Stimulated activated CD8-positive, alpha-beta memory T cell treated with anti-CD3 and anti-CD28 coated beads, Interleukin-7, amount 100 ng/mL, for 4 hours (primary cell): ENCODE measurements at places on chromosomes 13 and 19.

DNA sequence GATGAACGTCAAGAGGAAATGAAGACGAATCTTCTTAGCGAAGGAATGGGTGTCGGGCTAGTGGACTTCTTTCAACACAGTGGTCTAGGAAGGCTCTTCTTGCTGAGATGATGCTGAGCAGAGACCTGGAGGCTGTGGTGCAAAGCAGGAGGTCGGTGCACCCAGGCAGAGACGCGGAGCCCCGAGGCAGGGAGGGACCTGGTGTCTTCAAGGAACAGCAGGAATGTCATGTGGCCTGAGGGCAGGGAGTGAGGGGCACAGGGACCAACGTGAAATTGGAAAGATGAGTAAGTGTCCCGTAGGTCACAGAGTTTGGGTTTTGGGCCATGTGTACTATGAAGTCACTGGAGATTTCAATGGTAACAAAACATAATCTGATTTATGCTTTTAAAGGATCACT lies 11.4 kb upstream of the CDC42EP5 start:
- no peak for DNase-seq

GRCh38 chr19:57830071-57830602 lies at the start of gene ZNF587B:
TSS of gene ZNF587B (plus strand) at chr19:57830299. CDS start at chr19:57830529, 230 bp downstream.
- no peak for DNase-seq

DNA sequence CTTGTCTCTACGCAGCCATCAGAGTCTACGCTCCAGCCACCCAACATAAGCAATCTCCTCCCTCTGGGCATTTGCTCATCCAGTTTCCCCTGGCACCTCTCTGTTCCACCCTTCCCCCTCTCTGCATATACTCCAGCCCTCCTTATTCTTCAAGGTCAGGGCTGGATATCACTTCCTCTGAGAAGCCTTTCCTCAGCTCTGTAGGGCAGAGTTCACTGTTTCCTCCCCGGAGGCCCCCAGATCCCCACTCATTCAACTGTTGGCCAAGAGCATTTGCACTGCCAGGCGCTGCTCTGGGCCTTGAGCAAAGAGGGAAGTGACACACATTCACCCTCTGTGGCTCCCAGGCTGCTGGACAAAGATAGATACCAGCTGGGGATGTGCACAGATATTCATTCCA lies 3.3 kb downstream of the FCGRT start:
- no peak for DNase-seq

DNA sequence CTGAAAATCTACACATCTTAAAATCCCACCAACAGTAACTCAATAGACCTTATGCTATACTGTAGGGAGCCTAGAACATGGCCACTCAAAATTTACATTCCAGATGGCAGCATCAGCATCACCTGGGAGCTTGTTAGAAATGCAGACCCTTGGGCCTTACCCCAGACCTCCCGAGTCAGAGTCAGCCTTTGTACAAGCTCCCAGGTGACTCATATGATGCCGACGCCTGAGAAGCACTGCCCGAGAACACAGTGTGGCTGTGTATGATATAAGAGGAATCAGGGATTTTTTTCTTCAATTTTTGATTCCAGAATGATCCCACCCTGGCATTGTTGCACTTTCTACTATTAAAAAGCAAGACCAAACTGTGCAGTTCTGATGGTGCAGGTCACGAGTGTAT lies 35.9 kb upstream of the CNMD start:
- DNase-seq: no peak

- no peak for DNase-seq
Measured at GRCh38 chr19:12797141-12797587, 4.4 kb downstream of the PRDX2 start.

GRCh38 chr13:38849315-38849714 lies 141.3 kb downstream of the STOML3 start:
- no peak for DNase-seq

GRCh38 chr13:89695343-89696257 lies 1651.9 kb upstream of the MIR17HG start:
- DNase-seq: no peak

GRCh38 chr19:18173572-18174288 lies at the start of gene IFI30:
TSS of gene IFI30 (plus strand) at chr19:18173813. CDS start at chr19:18173842, 29 bp downstream.
- DNase-seq: no peak

DNA sequence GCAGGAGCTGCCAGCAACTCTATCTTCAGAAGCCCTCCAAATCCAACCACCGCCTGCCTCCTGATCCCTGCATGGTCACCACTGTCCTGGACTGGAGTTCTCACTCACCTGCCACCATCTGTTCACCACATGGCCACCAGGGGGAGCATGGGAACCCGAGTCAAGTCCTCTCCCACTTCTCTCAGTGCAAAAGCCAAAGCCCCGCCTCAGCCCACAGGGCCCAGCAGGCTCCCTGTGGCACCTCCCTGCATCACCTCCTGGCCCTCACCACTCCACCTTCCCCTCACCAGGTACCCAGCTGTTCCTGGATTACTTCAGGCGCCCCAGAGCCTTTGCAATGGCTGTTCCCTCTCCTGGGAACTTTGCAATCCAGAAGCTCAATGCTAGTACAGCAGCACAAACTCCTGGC lies 5.3 kb downstream of the DHPS start:
- DNase-seq: peak; percentile 67

- no peak for DNase-seq
Measured at GRCh38 chr13:84433024-84433423, 550.8 kb upstream of the SLITRK1 start.

DNA sequence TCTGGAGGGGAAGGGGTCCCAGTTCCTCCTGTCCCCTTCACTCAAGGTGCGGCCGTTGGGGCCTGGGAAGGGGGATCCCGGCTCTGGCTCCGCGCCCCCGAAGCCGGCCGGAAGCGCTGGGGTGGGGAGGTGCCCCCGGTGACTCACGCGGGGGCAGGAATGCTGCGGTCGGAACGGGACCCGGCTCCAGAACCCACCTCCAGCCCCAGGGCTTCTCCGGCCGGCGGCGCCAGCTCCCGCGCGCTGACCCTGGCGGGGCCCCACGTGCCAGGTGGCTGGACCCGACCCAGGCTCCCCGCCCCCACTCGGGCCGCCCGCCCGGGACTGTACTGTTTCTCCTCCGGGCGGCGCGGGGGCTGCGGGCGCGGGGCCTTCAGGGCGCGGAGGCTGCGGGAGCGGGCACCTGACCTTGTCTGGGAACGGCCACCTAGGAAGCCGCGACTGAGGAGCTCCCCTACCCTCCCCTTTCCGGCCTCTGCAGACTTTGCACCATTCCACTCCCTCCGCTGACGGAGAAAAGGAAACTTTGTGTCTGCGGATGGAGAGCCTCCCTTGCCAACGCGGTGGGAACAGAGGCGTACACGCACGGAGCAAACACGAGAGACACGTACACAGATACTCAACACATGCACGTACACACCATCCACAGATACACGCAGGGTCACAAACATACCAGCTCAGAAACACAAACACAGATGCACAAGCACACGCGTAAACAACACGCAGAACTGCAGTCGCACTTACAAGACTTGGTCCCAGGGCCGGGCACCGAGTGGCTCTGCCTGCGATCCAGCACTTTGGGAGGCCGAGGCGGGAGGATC lies 7.2 kb downstream of the AXL start:
- DNase-seq: no peak

DNA sequence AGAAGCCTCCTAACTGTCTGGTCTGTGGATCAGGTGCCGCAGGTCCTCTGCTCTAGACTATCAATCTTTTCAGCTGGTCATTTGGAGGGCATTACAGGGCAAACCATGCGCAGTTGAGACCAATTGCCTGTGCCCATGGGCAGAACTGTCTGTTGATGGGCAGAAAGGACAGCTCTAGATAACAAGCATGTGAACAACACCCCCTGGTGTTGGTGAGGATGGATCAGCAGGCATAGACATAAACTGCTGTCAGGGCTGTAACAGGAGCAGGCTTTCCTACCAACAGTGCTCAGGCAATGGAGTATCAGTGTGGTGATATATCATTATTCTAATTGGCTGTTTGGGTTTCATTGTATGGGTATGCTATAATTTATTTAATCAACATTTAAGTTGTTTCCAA lies 104.7 kb upstream of the KL start:
- DNase-seq: no peak

DNA sequence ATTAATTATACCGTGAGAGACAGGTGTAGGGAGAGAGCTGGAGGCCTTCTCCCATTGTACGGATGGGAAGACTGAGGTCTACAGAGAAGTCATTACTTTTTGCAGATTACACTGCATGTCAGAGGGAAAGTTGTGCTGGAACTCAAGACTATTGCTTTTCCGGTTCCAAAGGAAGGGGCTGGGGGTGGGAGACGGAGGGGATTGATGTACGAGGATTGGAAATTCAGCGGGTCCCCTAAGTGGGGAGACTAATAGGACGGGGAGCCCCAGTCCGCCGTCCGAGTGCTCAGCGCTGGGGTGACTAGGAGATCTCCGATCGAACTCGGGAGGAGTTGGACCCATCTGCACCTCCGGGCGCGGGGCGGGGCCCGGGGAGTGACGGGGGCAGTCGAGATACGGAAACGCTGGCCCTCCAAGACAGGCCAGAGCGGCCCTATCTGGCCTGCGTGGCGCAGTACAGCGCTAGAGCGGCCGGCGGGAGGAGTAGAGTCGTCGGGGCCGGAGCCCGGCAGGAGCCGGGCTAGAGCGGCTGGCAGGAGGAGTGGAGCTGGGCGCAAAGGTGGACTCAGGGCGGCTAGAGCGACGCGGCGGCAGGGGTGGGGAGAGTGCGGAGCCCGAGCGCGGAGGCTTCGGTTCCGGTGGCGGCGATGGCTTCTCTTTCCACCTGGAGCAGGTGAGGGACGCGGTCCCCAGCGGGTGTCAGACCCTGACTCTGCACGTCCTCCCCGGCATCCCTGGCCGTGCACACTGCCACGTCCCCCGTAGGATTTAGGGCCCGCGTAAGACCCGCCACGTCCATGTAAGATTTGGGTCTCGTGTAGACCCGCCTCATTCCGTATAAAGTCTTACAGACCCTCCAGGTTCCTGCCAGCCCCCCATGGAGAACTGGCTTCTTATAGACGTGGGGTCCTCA lies 1.1 kb downstream of the ARHGEF1 start:
- DNase-seq: peak; percentile 87

- no peak for DNase-seq
Measured at GRCh38 chr13:110507678-110508381, 53.7 kb downstream of the RAB20 start.

- no peak for DNase-seq
Measured at GRCh38 chr19:35105411-35106290, 10.0 kb upstream of the FXYD3 start.

DNA sequence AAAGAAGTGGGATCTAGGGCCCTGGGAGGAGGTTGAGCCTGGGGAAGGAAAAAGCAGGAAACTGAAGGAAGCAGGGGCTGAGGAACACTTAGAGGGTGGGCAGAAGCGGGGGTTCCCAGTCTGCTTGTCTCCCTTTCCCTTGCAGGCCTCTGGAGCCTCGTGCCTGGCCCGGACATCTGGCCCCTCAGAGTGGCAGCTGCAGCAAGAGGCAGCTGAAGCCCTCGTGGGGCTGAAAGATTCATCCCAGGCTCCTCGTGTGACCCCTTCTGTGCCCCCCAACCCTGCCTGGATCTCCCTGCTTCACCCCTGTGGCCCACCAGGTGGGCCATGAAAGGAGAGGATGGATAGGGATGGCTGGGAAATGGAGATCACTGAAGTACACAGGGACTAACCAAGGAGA lies 5.5 kb downstream of the DMRTC2 start:
- DNase-seq: no peak

GRCh38 chr19:28444362-28444761 lies 768.6 kb downstream of the UQCRFS1 start:
- no peak for DNase-seq

- no peak for DNase-seq
Measured at GRCh38 chr13:99528547-99528946, 27.3 kb downstream of the TM9SF2 start.

- DNase-seq: no peak
Measured at GRCh38 chr19:3599776-3600187, 6.9 kb downstream of the TBXA2R start.

GRCh38 chr19:7515645-7516151 lies at the start of gene ZNF358:
TSS of gene ZNF358 (plus strand) at chr19:7516103. CDS start at chr19:7519243, 3,140 bp downstream.
- no peak for DNase-seq

- DNase-seq: no peak
Measured at GRCh38 chr19:12237143-12237839, 57.4 kb downstream of the ZNF44 start.

DNA sequence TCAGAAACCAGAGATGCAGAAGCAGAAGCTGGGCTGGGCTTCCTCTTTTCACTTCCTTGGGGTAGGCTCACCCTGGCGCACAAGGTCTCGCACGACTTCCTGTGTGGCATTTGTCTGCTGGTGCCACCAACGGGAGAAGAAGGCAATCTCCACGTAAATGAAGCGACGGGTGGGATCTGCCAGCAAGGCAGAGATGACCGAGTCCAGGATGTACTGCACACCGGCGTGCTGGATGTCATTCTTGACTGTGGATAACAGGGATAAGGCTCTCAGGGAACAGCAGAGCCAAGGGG lies 1.3 kb downstream of the MAN2B1 start:
- peak; percentile 34 for DNase-seq

GRCh38 chr19:5932146-5932545 lies 18.1 kb downstream of the CAPS start:
- no peak for DNase-seq

- DNase-seq: no peak
Measured at GRCh38 chr13:49814551-49815270, 22.2 kb upstream of the KPNA3 start.

GRCh38 chr19:36482876-36483275 lies 6.5 kb downstream of the ZNF566 start:
- no peak for DNase-seq

GRCh38 chr19:21604951-21605476 lies 99.6 kb downstream of the ZNF429 start:
- DNase-seq: no peak

DNA sequence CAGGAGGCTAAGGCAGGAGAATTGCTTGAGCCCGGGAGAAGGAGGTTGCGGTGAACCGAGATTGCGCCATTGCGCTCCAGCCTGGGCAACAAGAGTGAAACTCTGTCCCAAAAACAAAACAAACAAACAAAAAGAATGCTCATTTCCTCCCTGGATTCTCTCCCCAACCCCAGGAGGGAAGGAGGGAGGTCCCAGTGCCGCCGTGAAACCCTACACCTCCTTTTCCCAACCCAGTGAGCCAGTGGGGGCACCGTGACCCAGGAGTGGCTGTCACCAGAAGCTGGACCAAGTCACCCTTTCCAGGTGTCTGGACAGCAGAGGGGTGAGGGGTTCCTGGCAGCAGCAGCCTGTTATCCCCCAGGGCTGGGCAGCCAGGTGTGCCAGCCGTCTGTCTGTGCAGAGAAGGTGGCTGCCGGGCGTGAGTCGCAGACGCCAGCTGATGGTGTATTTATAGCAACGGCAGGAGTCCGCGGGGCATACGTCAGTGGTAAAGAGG lies 23.5 kb downstream of the NFIC start:
- DNase-seq: no peak

GRCh38 chr19:54817670-54818536 lies 1.6 kb downstream of the KIR3DL1 start:
- DNase-seq: no peak

GRCh38 chr19:8054169-8054568 lies 1.6 kb downstream of the CCL25 start:
- no peak for DNase-seq

- DNase-seq: no peak
Measured at GRCh38 chr19:37955986-37956385, 49.0 kb downstream of the SIPA1L3 start.
